Sciatic nerve (tissue), 2 donors: ENCODE measurements at places on chromosomes 16 and 17. TPM values are rescaled to one million over a fixed set of nuclear protein-coding genes. Genes with fewer than 3 reads are reported as not detected.

The TBKBP1 gene
- 19.9 TPM for total RNA-seq

The TMEM238L gene
- not detected for total RNA-seq

The SEZ6L2 gene
- total RNA-seq: 3.1 TPM

The CACNG1 gene
- not detected for total RNA-seq

The CNTNAP4 gene
- total RNA-seq: 0.76 TPM

The TEDC2 gene
- total RNA-seq: 0.58 TPM

The KCNJ16 gene
- 10.3 TPM for total RNA-seq

The CPHXL2 gene
- not detected for total RNA-seq

The KRTAP9-2 gene
- not detected for total RNA-seq

The SMIM22 gene
- total RNA-seq: not detected
